ENCODE measurements at places on chromosomes 11 and 22.
A peak's percentile ranks its signal among the peaks of the same experiment; 100 is the strongest.

GRCh38 chr22:40853961-40854360, 2.5 kb downstream of the ST13 start:
- DNase-seq: no peak

DNA sequence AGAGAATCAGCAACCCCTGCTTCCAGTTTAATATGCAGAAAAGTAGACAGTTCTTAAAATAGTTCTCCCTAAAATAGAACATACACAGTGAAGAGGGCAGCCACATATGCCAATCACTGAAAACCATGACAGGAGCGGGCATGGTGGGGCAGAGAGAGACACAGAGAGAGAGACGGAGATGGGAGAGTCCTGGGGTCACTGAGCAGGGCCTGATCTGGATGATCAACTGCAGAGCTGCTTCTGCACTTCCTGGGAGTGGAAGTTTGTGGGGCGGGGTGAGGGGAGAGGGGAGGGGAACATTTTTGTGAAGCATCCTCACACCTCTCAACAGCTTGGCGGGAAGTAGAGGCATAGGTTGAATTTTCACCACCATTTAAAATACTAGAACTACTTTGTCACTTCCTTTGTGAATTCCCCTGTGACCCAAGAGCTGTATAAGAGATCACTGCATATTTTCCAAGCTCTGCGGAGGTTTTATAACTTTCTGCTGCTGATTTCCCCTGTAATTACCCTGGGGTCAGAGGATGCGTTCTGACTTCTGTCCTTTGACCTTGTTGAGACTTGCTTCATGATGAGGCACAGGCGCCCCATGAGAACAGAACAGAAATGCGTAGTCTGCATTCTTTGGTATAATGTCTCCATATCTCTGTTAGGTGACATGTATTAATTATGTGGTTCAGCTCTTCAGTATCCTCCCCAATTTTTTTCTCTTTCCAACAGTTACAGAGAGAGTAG, 419.4 kb downstream of the BRD1 start:
- DNase-seq: no peak

- DNase-seq: no peak
Observed at GRCh38 chr11:92123540-92123939, 101.1 kb upstream of the FAT3 start.

- no peak for DNase-seq
Observed at GRCh38 chr11:65058419-65059054, at the start of gene NAALADL1. Gene NAALADL1, minus strand, starts transcription at chr11:65058553. Its CDS starts 32 bp downstream, at chr11:65058521.

GRCh38 chr11:63558459-63559157, 4.6 kb downstream of the PLAAT2 start:
- no peak for DNase-seq

- DNase-seq: no peak
Observed at GRCh38 chr11:19995145-19995544, 165.1 kb downstream of the DBX1 start.

- DNase-seq: peak; percentile 86
Observed at GRCh38 chr11:10304495-10305261, at the start of gene ADM. Gene ADM, plus strand, starts transcription at chr11:10305073. Its CDS starts 628 bp downstream, at chr11:10305701.

GRCh38 chr11:77073328-77074001, 6.7 kb downstream of the CAPN5 start:
- no peak for DNase-seq

GRCh38 chr22:44648821-44649565, 53.0 kb upstream of the PRR5 start:
- DNase-seq: no peak

DNA sequence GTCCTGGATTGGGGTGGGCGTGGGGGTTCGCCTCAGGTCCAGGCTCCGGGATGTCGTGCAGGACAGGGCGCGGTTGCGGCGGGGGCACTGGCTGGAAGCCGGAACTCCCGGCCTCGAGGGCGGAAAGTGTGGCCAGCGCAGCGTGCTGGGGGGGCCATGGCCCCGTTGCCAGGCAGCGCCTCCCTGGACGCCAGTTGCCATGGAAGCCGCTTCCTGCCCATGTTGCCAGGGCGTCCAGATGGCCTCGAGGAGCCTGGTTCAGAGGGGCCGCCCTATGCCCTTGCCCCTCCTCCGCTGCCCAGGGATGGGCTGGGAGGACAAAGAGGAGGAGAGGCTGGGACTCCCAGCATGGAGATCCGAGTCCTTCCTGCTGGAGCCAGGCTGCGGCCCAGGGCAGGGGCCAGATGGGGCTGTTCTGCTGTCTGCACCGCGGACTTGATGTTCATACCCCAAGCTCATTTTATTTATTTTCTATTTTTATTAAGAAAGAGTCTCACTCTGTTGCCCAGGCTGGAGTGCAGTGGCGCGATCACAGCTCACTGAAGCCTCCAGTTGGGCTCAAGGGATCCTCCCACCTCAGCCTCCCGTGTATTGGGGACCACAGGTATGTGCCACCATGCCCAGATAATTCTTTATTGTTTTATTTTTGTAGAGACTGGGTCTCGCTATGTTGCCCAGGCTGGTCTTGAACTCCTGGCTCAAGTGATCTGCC, 4.6 kb upstream of the CCDC188 start:
- peak; percentile 31 for DNase-seq

DNA sequence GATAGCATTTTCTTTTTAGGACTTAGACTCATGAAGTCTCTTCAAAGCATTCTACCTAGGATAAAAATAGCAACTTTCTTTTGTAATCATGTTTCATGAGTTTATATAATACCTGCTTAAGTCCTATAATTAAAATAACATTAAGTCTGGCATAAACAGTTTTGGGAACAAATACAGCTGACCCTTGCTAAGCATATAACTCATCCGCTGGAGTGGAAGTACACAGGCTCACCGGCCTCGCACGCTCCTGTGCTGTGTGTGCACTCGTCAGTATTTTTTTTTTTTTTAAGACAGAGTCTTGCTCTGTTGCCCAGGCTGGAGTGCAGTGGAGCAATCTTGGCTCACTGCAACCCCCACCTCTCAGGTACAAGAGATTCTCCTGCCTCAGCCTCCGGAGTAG, 221.8 kb downstream of the ADAMTS15 start:
- DNase-seq: no peak

All from neural progenitor cell (in vitro differentiated cells).